Activated CD4-positive, alpha-beta T cell treated with anti-CD3 and anti-CD28 coated beads, Interleukin-2, amount 50 U/mL, for 4 hours (primary cell): ENCODE measurements at places on chromosomes 16 and 17.

GRCh38 chr17:50626037-50626574 lies 8.6 kb upstream of the ABCC3 start:
- DNase-seq = peak; percentile 51

- DNase-seq = no peak
Measured at GRCh38 chr16:68972720-68973119, 129.4 kb downstream of the TANGO6 start.

GRCh38 chr16:71610447-71610846 lies 15.5 kb upstream of the MARVELD3 start:
- no peak for DNase-seq

DNA sequence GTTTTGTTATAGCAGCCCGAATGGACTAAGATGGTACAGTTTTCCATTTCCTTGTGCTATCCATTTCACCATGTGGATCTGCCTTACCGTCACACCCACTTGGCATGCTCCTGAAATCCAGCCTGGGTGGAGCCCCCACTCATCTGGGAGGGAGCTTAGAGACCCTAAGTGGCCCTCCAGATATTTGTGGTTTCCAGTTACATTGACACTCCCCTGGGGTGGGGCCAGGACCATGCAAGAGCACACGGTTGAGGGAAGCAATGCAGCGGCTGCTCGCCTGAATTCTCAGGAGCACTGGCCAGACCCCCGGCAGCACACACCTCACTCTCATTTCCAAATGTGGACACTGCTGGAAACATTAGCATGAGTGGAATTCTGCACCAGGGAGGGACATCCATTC lies 231.1 kb downstream of the UTP18 start:
- no peak for DNase-seq

DNA sequence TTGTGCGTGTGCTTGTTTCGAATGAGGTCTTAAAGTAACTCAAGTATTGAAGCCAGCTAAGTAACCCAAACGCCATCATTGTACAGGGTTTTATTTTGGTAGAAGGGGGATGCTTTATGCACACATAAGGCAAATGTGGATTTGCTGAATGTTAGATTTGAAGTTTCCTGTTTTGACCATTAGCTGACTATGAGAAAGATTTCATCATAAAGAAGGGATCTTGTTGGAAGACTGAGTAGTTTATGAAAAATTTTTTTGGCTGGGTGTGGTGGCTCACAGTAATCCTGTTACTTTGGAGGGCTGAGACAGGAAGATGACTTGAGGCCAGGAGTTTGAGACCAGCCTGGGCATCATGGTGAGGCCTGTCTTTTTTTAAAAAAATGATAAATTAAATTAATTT lies 10.0 kb upstream of the ZFP3 start:
- no peak for DNase-seq

DNA sequence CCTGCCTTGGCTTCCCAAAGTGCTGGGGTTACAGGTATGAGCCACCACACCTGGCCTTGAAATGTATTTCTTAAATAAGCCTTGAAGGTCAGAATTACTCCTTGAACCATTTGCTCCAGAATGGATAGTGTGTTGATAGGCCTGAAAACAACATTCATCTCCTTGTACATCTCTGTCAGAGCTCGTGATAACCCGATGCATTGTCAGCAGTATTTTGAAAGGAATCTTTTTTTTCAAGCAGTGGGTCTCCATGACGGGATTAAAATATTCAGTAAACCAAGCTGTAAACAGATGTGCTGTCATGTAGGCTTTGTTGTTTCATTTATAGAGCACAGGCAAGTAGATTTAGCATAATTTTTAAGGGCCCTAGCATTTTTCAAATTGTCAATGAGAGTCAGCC lies 16.6 kb downstream of the NSRP1 start:
- no peak for DNase-seq

- no peak for DNase-seq
Measured at GRCh38 chr17:70072546-70073309, 2.3 kb upstream of the KCNJ16 start.

DNA sequence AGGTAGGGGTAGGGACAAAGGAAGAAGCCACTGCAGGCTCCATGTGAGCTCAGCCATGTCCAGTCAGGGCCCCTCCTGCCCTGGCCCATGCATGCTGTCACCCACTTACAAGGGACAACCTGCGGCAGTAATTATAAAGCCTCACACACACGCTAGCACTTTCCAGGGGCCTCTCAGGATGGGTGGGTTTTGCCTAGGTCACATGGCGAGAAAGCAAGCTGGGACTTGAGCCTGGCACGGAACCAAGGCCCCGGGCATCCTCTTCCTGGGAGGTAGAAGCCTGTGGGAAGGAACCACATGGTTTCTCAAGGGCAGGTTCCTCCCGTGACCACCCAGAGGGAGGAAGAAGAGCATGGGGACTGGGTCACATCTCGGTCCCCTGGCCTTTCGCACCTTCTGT lies 7.0 kb downstream of the ZNF319 start:
- no peak for DNase-seq

DNA sequence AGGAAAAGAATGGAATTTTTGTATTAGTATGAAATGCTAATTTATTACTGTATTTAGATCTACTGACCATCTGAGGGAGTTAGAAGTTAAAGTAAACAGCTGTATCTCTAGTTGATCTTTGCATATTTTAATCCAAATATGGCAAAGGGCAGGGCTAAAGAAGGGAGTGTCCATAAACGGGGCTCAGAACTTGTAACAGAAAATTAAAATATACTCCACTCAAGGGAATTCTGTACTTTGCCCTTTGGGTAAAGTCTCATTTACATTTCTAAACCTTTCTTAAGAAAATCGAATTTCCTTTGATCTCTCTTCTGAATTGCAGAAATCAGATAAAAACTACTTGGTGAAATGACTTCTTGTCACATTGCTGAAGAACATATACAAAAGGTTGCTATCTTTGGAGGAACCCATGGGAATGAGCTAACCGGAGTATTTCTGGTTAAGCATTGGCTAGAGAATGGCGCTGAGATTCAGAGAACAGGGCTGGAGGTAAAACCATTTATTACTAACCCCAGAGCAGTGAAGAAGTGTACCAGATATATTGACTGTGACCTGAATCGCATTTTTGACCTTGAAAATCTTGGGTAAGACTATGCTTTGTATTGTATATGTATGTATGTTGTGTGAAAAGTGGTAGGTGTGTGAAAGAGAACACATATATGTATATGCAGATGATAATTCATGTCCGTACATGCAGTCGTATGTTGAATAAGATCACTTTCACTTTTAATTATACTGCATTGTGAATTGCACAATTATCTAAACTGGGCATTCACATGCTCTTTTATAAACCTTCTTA lies at the start of gene ASPA:
Gene ASPA, plus strand, starts transcription at position 186 of the 799 bp plus-strand sequence. Its CDS starts 163 bp downstream, at position 349.
- no peak for DNase-seq

GRCh38 chr16:72201387-72201786 lies 29.4 kb upstream of the PMFBP1 start:
- no peak for DNase-seq

DNA sequence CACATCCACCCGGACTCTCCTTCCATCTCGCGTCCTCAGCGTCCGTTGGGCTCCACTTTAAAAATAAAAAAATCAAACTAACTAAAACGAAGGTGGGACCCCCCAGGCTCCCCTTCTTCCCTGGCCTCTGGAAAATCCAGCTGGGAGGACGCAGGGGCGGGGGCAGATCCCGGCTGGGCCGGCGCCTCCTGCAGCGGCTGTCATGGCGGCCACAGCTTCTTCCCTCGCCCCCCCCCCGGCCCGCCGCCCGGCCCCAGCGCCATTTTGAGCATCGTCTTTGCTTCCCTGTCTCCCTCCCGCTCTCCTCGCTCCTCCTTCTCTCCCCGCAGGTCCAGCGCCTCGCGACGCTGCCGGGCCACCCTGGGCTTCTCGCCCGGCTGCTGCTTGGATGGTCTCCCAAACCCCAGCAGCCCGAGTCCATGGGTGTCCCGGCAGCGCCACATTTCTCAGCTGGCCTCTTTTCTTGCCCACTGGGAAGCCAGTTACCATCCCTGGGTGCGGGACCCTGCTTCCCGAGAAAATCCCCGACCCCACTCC lies 3.3 kb downstream of the HOXB2 start:
- peak; percentile 31 for DNase-seq

DNA sequence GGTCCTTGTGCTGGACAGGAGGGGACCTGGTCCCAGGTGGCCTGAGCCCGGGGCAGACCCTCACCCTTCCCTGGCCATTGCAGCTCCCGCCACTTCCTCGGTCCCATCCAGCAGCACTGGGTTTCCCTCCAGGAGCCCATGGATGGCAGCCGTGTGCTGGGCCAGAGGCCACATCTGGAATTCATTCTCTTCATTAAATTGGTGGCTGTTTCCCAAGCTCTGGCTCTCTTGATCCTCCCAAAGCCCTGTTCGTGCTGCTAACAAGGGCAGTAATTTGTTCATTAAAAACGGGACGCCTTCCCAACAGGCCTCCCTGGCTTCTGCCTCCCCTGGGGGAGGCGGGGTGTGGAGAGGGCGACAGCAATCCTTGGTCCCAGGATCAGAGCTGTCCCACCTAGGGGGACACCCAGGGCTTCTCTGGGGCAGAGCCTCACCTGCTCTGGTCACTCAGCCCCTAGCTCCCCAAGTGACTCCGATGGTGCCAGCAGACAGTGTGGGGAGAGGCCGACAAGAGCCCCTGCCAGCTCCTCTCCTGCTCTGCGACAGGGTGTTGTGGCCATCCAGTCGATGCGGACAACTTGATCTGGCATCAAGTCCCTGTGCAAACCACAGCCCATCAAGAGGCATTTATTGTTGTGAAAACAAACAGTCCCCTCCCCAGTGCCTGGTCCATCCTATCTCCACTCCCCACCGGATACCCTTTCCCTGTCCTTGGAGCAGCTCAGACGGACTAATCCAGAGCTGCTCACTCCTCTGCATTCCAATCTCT lies 44.0 kb downstream of the SDK2 start:
- DNase-seq = no peak

GRCh38 chr17:51500454-51500853 lies 240.1 kb downstream of the UTP18 start:
- no peak for DNase-seq

GRCh38 chr17:48563385-48563838 lies 14.7 kb downstream of the HOXB4 start:
- DNase-seq = no peak

DNA sequence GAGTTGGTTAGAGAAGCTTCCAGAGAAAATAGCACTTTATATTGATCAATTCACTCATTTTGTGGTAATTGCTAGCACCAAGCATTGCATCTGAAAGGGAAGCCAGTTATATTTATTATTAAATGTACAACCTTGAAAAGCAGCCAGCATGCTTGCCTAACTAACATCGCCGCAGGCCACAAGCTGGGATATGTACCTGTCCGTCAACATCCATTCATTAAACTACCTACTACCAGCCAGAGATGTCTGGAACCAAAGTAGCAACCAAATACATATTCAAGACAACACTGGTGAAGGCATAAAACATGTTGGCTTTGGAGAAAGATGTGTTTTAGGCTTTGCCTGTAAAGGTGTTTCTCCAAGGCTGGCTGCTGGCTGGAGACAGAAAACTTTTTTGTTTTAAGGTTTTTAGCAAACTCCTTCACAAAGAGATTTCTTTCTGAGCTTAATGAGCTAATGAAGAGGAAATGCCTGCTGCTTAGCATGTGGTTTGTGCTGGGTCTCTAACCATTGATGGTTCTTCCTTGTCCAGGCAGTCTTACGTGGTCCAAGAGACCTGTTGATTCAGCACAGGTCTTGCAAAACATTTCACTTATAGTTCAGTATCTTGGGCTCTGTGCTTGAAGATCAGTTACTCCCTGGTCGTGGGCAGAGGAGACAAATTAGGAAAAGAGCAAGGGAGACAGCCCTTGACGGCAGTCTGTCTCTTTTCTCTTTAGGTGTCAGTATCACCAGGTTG lies 3.1 kb downstream of the ITPRIPL2 start:
- no peak for DNase-seq

- DNase-seq = no peak
Measured at GRCh38 chr17:19291646-19292376, 54.6 kb downstream of the EPN2 start.

DNA sequence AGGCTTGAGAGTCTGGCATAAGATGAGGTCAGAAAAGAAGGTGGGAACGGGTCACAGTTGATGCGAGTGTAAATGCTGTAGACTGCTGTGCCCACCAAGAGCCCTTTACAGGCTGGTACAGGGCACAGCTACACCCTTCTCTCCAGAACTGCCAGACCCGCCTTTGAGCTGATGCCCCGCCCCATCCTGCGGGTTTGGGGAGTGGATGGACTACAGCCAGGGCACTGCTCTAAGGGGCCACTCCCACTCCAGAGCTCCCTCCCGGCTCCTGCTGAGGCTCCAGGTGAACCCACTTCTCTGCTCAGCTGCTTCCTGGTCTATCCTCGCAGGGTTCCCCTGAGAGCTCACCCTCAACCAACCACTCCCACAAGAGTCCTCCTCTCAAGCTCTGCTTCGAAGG lies 12.3 kb downstream of the MEIOB start:
- DNase-seq = no peak

GRCh38 chr16:35636480-35637230 lies 2177.2 kb downstream of the TP53TG3F start:
- no peak for DNase-seq

GRCh38 chr17:53627511-53627910 lies 195.2 kb upstream of the KIF2B start:
- no peak for DNase-seq

DNA sequence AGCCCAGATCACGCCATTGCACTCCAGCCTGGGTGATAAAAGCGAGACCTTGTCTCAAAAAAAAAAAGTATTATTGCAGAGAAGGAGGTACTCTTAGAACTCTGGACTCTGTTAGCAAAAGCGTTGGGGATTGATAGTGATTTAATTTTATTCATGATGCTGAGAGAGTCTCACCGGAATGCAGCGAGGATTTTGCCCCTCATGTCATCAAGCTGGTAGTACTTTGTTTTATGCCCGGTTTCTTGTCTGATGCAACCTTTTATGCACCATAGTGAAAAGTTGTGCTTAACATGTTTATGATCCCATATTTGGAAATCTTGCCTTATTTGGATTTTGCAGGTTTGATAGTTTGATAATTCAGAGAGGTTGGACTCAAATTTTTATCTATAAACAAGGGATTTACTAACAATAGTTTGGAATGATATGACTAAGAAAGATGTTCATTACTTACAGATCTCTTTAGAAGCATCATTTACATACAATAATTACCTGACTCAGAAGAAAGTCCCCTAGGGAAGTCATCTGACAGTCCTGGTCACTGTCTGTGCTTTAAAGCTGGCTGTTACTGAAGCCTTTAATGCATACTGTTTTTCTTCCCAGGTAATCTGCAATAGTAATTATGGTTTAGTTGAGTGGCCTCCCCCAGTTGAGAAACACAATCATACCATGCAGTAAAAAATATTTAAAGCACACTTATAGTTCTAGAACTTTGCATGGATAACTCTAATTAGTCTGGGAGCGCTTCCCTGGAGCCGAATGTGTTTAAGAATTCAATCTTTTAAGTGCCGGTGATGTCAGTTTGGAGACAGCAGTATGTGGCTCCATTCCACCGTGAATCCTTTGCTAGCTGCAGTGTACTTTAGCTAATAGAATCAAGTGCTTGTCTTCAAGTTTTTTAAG lies 120.9 kb downstream of the PRKCA start:
- no peak for DNase-seq

GRCh38 chr16:89407925-89408300 lies 82.4 kb downstream of the ANKRD11 start:
- DNase-seq = no peak
